Germinal center (tissue), 1 donor: ENCODE measurements at places on chromosomes 16 and 17.

GRCh38 chr17:67729903-67730302 lies 12.2 kb downstream of the NOL11 start:
- no peak for DNase-seq

DNA sequence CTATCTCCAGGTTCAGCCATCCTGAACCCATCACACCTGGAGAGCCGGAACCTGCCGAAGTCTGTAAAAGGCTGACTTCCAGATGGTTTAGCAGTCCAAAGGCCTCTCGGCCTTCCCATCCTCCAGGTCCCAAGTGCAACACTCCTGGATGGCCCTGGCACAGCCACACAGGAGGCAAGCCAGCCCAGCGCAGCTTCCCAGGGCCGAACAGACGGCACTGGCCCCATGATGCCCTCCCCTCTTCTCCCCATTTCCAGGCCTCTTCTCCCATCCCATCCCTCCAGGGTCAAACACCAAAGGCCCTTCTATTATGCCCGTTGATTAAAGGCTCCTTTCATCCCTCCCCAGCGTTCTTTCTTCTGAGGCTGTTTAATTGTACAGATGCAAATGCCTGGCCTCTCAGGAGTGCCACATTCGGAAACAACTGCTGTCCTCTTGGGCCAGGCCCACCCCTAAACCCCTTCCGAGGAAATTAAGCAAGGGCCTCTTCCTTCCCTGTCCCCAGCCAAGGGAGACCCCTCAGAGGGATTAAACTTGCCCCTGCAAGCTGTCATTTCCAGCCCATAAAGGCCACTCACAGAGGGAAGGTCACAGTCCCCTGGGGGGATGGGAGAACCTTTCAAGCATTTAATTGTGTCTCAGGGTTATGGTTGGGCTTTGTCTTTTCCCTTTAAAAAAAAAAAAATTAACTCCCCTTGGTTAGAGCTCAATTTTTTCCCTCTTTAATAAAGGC lies 30.8 kb downstream of the AXIN2 start:
- DNase-seq, result no peak

DNA sequence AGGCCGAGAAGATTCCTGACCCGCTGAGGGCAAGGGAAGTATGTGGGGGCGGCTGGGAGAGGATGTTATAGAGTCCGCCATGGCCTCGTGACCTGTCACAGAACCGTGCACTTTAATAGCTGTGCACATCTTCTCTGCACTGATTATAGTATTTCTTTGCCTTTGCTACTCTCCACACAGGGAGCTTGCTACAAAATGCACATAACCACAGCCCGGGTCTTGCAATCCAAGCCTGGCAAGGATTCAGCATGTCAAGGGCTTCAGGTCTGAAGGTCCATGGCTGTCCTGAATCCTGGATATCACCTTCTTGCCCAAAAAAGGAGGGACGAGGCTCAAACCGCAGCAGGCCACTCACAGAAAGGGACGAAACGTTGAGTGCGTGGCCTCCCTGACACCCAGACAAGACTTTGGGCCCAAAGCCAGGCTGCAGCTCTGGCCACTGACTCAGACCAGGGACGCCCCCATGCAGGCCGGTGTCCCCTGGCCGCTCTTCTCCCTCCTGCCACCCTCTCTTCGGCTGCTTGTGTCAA lies 43.7 kb downstream of the USP22 start:
- DNase-seq, result no peak

GRCh38 chr17:2385240-2386210 lies 15.3 kb downstream of the MNT start:
- no peak for DNase-seq

- no peak for DNase-seq
These were observed 24.5 kb upstream of the PHOSPHO1 start for GRCh38 chr17:49255125-49255524.

GRCh38 chr16:29898135-29898803 lies 1.1 kb downstream of the SEZ6L2 start:
- DNase-seq, result no peak

GRCh38 chr16:70753228-70753627 lies 47.7 kb downstream of the VAC14 start:
- DNase-seq, result no peak

DNA sequence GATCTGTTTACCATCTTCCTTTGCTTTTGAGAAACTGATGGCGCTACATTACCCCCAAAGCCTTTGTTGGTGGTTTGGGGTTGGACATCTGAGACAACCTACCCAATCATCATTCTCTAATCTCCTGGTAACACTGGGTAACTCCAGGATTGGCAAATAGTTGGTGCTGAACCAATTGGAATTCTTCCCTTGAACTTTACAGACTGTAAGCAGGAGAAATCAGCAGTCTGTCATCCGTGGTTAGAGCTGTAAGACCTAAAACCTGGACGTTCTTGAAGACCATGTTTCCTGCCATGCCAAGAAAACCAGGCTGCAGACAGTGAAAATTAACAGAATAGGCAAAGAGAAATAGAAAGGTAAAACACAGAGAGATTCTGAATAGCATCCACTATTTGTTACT lies 398.8 kb upstream of the SALL1 start:
- DNase-seq, result no peak

GRCh38 chr16:48109475-48109874 lies 46.3 kb downstream of the ABCC12 start:
- DNase-seq, result no peak

- no peak for DNase-seq
These were observed 28.9 kb downstream of the ZDHHC7 start for GRCh38 chr16:84982434-84982833.

GRCh38 chr17:34811561-34811960 lies 149.7 kb downstream of the CCT6B start:
- DNase-seq, result no peak

DNA sequence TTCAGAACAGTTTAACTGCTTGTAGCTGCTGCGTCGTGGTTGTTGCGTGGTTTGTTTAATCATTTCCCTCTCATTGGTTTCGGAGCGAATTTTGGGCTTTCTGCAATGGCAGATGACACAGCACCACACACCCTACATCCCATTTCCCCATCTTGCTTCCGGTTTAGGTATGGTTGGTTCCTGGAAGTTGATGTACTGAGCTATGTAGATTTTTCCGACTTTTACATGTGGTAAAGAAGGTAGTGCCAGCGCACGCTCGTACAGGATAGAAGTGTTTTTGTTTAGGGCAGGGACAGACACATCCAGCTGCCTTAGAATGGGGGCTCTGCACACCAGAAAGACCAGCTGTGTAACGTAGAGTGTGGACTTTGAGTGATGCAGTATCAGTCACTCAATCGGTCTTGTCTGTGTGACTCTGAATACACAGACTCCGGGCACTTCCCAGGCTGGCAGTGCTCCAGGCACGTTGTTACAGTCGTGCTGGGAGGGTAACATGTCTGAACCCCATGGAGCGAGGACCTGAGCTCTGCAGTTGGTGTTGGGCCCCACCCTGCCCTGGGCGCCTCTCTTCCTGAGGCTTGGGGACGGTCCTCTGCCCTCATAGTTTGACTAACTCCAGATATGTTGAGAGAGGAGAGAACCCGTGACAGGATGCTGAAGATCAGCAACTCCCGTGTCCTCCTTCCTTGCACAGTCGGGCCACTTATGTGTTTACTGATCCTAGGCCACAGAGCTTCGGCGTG lies 172.0 kb upstream of the CHMP6 start:
- DNase-seq, result no peak

DNA sequence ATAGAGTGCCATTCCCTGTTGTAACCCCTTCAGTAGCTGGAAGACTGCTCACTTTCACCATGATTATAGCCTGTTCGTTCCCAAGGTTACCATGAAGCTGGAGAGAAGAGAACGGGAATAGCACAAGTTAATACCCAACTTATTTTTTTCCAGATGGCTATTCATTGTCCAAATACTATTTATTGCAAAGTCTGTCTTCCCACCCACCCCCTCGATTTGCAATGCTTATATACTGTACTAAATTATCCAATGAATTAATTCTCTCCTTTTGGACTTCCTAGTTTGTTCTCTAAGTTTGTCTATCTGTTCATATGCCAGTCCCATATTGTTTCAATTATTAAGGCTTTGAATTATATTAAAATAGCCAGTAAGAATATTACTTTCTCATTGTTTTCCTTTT lies 231.0 kb downstream of the RAB11FIP4 start:
- DNase-seq, result no peak

DNA sequence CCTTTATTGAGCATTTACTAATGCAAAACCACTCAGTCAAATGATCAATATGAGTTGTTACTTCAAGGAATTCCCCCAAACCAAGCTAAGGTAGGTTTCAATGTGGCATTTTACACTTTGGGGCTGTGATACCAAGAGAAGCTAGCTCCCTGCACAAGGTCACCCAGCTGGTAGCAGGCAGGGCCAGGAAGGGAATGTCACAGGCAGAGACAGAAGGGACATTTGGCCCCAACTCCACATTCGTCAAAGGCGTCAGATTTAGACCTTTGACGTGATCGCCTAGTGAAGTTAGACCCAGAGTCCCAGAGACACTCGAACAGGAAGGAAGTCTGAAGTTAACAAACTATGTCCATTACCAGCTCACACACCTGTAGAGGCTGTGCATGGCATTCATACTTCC lies 5.5 kb upstream of the SMG1 start:
- no peak for DNase-seq

DNA sequence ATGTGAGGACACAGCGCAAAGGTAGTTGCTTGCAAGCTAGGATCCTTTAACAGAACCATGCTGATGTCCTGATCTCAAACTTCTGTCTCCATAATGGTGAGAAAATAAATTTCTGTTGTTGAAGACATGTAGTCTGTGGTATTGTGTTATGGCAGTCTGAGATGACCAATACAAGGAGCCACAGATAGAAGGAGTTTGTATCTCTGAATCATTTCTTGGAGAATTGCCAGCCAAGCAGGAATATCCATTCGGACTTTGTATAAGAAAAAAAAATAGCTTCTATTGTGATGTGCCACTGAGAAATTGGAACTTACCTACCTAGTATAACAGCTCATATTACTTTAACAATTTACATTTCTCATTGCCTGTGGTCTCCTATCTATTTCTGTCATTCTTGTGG lies 447.6 kb upstream of the CA10 start:
- DNase-seq, result no peak

GRCh38 chr17:50468304-50469207 lies at the start of gene CHAD:
CHAD (minus strand) TSS chr17:50468880; CDS start chr17:50468813, 67 bp downstream.
- DNase-seq, result no peak

- DNase-seq, result peak; percentile 74
These were observed 1.7 kb upstream of the DLX3 start for GRCh38 chr17:49996495-49997300.

GRCh38 chr16:23302045-23302956 lies at the start of gene SCNN1B:
SCNN1B (plus strand) TSS chr16:23302302; CDS start chr16:23348600, 46,298 bp downstream.
- DNase-seq, result peak; percentile 33

DNA sequence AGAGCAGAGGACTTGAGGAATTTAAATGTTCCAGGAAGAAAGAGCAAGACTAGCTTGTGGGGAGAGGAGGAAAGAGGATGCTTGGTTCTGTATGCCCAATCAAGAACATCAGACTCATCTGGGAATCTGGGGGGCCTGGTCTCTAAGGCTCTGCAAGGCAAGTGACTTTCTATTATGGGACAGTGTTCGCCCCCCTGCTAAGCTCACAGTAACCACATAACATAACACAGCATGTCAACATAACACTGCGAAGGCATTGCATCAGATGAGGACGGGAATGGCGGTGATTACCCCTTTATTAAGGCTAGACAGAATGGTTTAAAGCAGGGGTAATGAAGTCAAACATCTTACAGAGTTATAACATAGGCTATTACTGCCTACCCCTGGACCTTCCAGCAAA lies 176.6 kb upstream of the IRX6 start:
- DNase-seq, result no peak

GRCh38 chr17:29383686-29384085 lies 6.5 kb upstream of the TAOK1 start:
- DNase-seq, result no peak

GRCh38 chr17:35743626-35744328 lies 9.3 kb downstream of the GAS2L2 start:
- peak; percentile 51 for DNase-seq

GRCh38 chr17:66175892-66176291 lies 16.0 kb downstream of the CEP112 start:
- DNase-seq, result no peak

GRCh38 chr16:27408602-27409031 lies 6.6 kb downstream of the IL21R start:
- no peak for DNase-seq

GRCh38 chr17:1907909-1908698 lies 78.3 kb downstream of the RPA1 start:
- DNase-seq, result peak; percentile 35

DNA sequence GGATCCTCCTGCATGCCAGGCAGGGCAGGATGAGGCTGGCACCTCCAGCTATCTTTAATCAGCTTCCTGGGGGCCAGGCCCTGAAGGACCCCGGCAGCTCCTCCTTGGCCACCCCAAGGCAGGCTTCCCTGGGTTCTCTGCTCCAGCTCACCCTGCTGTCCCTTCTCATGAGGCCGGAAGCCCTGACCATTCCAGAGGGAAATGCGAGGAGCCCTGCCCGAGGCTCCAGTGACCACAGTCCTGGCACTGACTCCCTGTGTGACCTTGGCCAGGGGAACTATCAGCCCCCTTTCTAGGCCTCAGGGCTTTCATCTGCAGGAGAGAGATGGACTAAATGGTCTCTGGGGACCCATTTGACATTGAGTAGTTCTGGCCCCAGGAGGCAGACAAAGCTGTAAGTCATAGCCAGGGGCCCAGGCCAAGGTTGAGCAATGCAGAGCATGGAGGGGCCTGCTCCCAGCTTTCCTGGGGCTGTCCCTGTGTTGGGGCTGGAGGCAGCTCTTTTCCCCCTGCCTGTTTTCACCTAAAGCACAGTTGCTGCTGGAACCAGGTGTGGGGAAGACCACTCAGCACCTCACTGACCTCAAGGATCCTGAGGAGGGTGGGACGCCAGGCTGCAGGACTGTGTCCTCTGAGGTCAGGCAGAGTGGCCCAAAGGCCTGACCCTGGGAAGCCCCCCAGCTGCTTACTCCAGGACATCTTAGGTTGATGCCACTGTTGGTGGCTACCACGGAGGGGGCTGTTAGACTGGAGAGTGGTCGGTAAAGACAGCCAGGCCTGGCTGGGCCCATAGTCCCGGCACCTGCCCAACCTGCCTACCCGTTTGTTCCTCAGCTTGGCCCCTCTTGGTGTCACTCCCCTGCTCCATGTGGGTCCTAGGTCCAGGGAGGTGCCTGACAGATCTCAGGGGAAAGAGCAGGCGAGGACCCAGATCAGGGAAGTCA lies 8.1 kb downstream of the KCNH6 start:
- no peak for DNase-seq

DNA sequence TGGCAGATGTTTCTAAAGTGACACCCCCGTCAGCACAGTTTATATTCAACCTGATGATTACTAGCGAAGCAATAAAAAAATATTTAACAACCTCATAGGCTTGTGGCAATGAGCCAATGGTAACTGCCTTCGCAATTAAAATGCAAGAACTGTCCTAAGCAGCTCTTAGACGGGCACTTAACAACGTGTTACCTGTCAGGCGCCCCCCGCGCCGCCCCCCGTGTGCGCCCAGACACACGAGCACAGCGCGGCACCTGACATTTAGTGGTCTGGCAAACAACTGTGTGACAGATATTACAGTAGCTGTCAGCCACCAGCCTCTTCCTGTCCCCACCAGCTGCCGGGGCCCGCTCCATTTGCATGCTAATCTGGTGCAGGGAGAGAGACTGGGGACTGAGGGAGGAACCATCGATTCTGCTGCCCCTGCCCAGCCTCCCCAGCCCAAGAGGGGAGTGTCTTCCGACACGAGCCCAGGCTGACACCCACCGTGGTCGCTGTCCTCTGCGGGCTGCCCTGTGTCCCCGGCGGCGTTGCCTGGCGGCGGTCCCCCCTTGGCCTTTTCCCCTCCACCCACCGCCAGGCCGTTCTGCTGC lies 12.7 kb downstream of the NDUFAF8 start:
- peak; percentile 49 for DNase-seq
